ENCODE measurements at places on chromosomes 4 and X. TPM values are rescaled to one million over a fixed set of nuclear protein-coding genes. Genes with fewer than 3 reads are reported as not detected.

HSFX3 gene
- not detected for total RNA-seq

- peak overlapping the region; percentile 94 for H3K4me3 ChIP-seq
- DNase-seq, result no peak
- H3K36me3 ChIP-seq, result peaks cover 22% of the 10 kb centered on the region
- H3K27ac ChIP-seq, result no peak overlapping the region
- no peaks in the 10 kb centered on the region for H3K27me3 ChIP-seq
These were observed 4.6 kb upstream of the KANTR start for GRCh38 chrX:53089224-53089842.

GRCh38 chrX:49879656-49880277 is 483 bp downstream of the USP27X start:
- no peak for DNase-seq
- H3K4me3 ChIP-seq, result peak overlapping the region; percentile 72
- H3K36me3 ChIP-seq, result peaks cover 11% of the 10 kb centered on the region
- H3K27ac ChIP-seq, result no peak overlapping the region
- H3K27me3 ChIP-seq, result no peaks in the 10 kb centered on the region

SCFD2 gene
- 10.1 TPM for total RNA-seq

MAGEB4 gene
- total RNA-seq, result 0.11 TPM

GRCh38 chr4:26893491-26893890 is 32.9 kb downstream of the STIM2 start:
- no peak overlapping the region for H3K4me3 ChIP-seq
- peaks cover 15% of the 10 kb centered on the region for H3K36me3 ChIP-seq
- no peaks in the 10 kb centered on the region for H3K4me1 ChIP-seq
- DNase-seq, result no peak

DNA sequence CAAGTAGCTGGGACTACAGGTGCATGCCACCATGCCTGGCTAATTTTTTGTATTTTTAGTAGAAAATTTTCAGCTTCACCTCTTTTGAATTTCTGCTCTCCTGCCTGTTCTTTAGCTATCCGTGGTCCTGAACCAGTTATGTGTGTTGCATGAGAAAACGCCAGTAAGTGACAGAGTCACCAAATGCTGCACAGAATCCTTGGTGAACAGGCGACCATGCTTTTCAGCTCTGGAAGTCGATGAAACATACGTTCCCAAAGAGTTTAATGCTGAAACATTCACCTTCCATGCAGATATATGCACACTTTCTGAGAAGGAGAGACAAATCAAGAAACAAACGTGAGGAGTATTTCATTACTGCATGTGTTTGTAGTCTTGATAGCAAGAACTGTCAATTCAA is 13.9 kb downstream of the ALB start:
- H3K27me3 ChIP-seq, result no peaks in the 10 kb centered on the region
- no peak overlapping the region for H3K27ac ChIP-seq
- no peaks in the 10 kb centered on the region for H3K4me1 ChIP-seq
- DNase-seq, result no peak

XAGE1B gene
- total RNA-seq, result not detected

GRCh38 chr4:54368281-54369265 is 139.5 kb downstream of the PDGFRA start:
- no peak overlapping the region for H3K27ac ChIP-seq
- H3K4me1 ChIP-seq, result no peaks in the 10 kb centered on the region
- no peak for DNase-seq
- no peaks in the 10 kb centered on the region for H3K27me3 ChIP-seq
- no peaks in the 10 kb centered on the region for H3K36me3 ChIP-seq

DNA sequence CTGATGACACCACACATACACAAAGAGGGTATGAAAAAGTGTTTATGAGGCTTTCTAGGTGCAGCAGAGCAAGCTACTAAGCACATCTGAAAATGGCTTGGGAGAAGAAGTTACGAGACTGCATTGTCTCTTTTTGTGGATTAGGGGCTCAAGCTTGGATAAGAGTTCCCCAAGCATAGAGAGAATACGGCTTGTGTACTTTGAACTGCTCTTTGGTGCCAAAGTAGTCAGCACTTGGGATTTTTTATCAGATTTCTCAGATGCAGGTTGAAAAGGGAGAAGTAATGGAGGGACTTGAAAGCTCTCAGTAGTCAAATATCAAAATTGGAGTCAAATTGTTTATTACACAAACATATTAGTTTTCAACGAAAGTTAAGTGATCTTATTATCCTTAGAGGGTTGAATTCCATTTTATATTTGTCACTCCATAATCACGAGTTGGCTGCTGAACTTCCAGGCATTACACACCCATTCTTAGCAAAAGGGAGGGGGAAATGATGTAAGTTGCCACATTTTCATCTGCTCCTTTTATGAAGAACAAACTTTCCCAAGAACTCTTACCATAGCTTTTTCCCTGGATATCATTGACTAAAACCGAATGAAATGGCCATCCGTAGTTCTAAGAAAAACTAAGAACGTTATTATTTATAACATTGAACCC is 1904.9 kb downstream of the PCDH7 start:
- H3K4me3 ChIP-seq, result no peak overlapping the region
- H3K36me3 ChIP-seq, result no peaks in the 10 kb centered on the region
- no peaks in the 10 kb centered on the region for H3K27me3 ChIP-seq
- H3K27ac ChIP-seq, result no peak overlapping the region
- H3K4me1 ChIP-seq, result no peaks in the 10 kb centered on the region

MTNR1A gene
- total RNA-seq, result 0.97 TPM

SYN1 gene
- total RNA-seq, result 11.7 TPM

DNA sequence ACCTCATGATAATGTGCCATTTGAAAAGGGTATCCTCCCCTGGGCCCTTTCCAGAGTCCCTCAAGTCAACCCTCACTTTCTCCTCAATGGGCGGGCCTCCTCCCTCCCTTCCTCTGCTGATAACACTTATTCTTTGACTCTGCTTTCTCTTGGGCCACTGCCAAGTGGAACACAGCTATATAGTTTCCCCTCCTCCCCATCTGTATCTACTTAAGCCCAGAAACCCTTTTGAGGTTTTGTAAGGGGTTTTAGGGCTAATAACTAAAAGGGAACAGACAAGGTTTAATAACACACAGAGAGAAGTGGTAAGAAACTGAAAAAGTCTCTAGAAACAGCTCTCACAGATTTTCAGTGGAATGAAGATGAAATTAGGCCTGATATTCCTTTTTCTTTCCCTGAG is 116.7 kb downstream of the GPC3 start:
- no peaks in the 10 kb centered on the region for H3K27me3 ChIP-seq
- DNase-seq, result no peak

DNA sequence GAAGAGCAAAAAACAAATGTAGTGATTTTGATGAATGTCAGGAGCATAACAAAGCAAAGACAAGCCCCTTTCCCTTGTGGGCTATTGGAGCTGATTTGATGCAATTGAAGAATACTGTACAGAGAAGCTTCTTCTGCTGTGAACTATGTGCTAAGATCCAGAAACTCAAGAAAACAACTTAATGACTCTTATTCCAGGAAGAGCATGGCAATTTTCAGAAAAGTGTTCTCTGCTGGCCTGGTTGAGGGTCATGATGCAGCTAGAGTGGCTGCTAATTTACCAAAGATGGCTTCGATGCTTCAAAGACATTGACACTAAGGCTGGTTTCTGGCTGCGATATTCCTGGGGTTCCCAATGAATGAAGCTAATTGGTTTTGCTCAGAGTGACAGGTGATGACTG is 45.8 kb downstream of the TNIP3 start:
- no peak overlapping the region for H3K27ac ChIP-seq
- H3K27me3 ChIP-seq, result no peaks in the 10 kb centered on the region
- no peak for DNase-seq
- no peak overlapping the region for H3K4me3 ChIP-seq
- H3K4me1 ChIP-seq, result no peaks in the 10 kb centered on the region

GRCh38 chr4:138979742-138980141 is 35.8 kb upstream of the NOCT start:
- H3K27ac ChIP-seq, result no peak overlapping the region
- no peaks in the 10 kb centered on the region for H3K4me1 ChIP-seq
- H3K4me3 ChIP-seq, result no peak overlapping the region
- H3K36me3 ChIP-seq, result no peaks in the 10 kb centered on the region
- no peaks in the 10 kb centered on the region for H3K27me3 ChIP-seq

CXCL11 gene
- not detected for total RNA-seq

DNA sequence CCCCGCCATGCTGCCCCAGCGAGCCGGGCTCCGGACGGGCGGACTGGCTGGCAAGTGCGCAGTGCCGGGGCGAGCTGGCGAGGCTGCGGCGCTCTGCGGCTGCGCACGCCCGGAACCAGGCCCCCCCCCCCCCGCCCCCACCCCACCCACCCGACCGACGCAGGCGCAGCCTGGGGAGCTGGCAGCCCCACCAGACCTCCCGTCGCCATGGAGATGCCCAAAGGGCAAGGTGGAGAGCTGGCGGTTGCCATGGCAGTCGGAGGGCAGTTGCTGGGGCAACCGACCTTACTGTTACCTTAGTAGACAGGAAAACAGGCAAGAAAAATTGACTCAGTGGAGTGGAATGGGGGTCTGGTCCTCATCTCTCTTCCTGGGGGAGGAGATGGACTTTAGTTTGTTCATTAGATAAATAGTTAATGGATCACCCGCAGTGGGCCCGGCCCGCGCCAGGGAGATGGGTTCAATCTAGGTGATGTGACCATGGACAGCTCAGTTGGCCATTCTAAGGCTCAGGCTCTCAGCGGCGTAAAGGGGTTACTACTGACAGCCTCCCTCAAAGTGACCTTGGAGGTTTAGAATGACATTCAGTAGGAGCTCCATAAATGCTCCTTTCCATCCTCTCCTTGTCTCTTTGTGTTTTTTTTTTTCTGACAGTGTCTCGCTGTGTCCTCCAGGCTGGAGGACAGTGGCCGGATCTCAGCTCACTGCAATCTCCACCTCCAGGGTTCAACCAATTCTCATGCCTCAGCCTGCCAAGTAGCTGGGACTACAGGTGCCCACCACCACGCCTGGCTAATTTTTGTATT is at the start of gene PCSK1N:
TSS of gene PCSK1N (minus strand) at position 87 of the 806 bp plus-strand sequence. CDS start at position 9, 78 bp downstream.
- no peaks in the 10 kb centered on the region for H3K4me1 ChIP-seq
- H3K27me3 ChIP-seq, result peaks cover 12% of the 10 kb centered on the region
- peaks cover 10% of the 10 kb centered on the region for H3K36me3 ChIP-seq
- peak; percentile 60 for DNase-seq

CENPU gene
- total RNA-seq, result 112 TPM

DNA sequence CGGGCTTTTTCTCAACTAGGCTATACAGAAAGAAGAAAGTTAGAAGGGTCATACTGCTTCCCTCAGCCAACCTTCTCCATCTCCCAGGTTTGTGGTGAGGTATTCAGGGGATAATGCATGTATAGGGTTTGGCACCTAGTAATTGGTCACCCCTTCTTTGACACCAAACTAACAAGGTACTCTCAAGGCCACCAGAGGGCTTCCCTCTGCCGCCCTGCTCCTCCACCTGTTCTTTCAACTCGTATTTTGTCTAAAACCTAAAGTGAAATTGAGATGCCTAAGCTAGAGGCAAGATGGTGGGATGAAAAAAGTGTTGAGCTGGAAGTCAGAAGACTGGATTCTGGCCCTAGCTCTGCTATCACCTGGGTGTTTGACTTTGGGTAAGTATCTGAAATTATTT is 22.0 kb downstream of the CT47C1 start:
- no peak overlapping the region for H3K4me3 ChIP-seq
- no peaks in the 10 kb centered on the region for H3K4me1 ChIP-seq
- no peak overlapping the region for H3K27ac ChIP-seq
- no peaks in the 10 kb centered on the region for H3K36me3 ChIP-seq
- no peak for DNase-seq

DNA sequence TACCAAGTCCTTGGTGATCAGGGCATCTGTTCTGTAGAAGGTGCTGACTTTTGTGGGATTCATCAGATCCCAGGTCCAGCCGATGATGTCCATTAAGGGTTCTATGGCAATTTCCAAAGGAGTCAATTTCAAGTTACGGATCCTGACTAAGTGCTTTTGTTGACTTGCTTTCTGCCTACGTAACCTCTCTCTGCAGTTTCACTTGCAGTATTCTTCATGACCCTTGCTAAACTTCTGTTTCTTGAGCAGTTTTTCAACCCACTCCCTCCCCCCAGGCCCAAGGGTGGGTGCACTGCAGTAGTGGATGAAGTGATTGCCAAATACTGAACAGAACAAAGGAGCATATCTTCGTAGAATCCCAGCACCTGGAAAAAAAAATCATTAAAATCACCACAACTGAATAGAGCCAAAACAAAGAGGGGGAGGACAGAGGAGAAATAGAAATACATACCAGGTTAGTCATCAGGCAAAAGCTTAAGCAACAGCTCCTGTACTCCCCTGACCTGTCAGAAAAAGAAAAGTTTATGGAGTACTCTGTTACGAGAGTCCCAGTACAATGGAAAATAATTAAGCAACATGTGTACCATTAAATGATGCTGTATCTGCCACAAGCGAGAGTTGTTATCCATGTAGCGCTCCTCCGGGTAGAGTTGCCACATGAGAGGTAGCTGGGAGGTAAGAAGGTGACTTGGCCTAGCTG is 5.8 kb downstream of the CMC4 start:
- no peak overlapping the region for H3K4me3 ChIP-seq
- H3K4me1 ChIP-seq, result no peaks in the 10 kb centered on the region
- no peak for DNase-seq
- H3K27me3 ChIP-seq, result no peaks in the 10 kb centered on the region
- H3K27ac ChIP-seq, result no peak overlapping the region

NIPAL1 gene
- total RNA-seq, result 13.1 TPM

GRCh38 chr4:15577508-15577907 is 77.6 kb downstream of the FBXL5 start:
- no peak overlapping the region for H3K4me3 ChIP-seq
- H3K36me3 ChIP-seq, result no peaks in the 10 kb centered on the region
- no peaks in the 10 kb centered on the region for H3K4me1 ChIP-seq
- no peak for DNase-seq

DNA sequence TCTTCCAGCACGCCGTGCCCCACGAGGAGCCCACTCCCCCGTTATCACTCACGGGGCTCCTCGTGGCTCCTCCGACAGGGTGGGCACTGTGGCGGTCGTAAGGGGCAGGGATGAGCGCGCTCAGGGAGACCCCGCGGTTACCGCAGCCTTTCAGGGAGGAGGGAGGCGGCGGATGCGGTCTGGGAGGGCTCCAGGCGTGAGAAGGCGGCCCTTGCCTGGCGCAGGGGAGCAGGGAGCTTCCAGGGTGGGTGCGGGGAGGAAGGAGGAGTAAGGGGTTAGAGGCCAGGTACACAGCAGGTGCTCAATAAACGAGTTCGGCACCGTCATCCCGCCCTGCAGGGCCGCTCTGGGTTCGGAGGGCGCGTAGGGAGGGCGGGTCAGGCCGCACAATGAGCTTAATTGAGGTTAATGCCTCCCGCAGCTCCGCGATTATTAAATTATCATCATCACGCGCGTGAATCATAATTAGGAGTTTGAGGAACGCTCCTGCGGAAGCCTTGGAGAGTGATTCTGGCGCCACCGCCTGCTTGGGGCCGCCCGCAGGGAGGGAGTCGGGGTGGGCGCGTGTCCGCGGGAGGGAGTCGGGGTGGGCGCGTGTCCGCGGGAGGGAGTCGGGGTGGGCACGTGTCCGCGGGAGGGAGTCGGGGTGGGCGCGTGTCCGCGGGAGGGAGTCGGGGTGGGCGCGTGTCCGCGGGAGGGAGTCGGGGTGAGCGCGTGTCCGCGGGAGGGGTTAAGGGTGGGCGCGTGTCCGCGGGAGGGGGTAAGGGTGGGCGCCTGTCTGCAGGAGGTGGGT is 7.6 kb upstream of the NKX1-1 start:
- H3K4me1 ChIP-seq, result no peaks in the 10 kb centered on the region
- H3K27me3 ChIP-seq, result peaks cover 24% of the 10 kb centered on the region
- no peaks in the 10 kb centered on the region for H3K36me3 ChIP-seq
- no peak overlapping the region for H3K4me3 ChIP-seq

GRCh38 chr4:149466446-149466845 is 349.2 kb downstream of the IQCM start:
- no peak overlapping the region for H3K27ac ChIP-seq
- no peak overlapping the region for H3K4me3 ChIP-seq
- no peaks in the 10 kb centered on the region for H3K27me3 ChIP-seq
- peaks cover 25% of the 10 kb centered on the region for H3K36me3 ChIP-seq
- no peaks in the 10 kb centered on the region for H3K4me1 ChIP-seq

LANCL3 gene
- 0.48 TPM for total RNA-seq

- H3K4me3 ChIP-seq, result no peak overlapping the region
- no peak overlapping the region for H3K27ac ChIP-seq
- H3K36me3 ChIP-seq, result peaks cover 36% of the 10 kb centered on the region
- no peaks in the 10 kb centered on the region for H3K27me3 ChIP-seq
These were observed 20.6 kb downstream of the ZDHHC9 start for GRCh38 chrX:129823115-129823514.

All from H9 (cell line).